ENCODE measurements at places on chromosomes 1 and 21.

DNA sequence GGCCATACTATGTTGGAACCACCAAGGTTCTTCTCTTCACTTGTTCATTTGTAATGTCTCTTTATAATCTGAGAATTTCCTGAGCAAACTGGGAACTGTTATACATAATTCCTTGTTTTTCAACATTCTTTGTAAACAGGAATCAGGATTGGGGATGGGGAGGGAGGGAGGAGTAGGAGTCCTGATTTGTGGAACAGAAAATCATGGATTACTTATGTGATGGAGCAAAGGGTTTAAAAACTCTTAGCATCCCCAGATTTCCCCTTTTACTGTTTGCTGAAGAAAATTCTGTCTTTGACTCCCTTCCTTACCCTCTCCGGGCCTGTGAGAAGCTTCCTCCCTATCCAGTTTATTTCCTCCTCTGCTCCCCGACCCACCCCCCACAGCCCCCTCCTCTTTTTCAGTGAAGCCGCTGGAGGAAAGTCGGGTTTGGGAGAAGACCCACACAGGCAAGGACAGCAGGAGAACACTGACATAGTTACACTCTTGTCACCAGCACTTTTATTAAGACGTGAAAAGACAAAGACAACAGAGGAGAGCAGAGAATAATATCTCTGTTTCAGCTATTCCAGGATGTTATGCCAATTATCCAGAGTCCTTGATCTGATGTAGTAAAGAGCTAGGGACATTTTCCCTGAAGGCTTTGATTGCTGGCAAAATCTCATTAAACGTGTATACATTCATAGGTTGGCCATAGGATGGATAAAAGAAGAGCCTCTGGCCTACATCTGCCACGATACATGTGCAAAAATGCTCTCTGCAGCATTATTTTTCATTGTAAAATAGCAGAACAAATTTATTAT, 4.6 kb upstream of the NBPF1 start:
- DNase-seq, result no peak

- no peak for DNase-seq
These were observed 4.2 kb upstream of the PRXL2B start for GRCh38 chr1:2582391-2582790.

DNA sequence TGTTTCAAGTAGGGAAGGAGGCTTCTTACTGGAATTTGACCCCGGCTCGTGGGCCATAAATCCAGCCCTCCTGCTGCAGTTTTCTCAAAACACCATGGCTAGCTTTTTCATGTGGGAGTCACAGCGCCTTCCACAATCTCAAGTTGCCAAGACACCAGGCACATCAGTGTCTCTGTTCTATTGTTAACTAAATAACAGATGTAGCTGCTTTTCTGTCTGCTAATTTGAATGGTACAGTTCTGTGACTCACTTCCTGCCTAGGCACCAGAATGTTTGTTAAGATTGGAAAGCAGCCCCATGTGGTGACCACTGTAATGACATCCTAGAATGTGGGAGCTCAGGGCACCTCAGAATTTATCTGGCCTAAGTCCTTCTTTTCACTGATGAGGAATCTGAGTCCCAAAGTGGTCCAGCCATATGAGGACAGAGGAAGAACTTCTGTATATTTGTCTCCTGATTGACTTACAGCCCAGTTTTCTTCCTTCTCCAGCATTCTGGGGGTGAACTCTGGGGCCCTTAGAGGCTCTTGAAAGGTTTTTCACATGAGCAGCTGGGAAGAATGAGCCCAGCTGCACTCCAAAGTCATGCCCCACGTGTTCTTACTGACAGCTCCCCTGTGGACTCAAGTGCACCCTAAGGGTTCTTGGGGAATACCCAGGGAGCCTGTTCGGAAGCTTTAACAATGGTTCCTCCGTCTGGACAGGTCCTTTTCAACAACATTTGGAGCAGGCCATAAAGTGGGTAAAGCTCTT, 27.5 kb downstream of the TRIM45 start:
- DNase-seq, result no peak

DNA sequence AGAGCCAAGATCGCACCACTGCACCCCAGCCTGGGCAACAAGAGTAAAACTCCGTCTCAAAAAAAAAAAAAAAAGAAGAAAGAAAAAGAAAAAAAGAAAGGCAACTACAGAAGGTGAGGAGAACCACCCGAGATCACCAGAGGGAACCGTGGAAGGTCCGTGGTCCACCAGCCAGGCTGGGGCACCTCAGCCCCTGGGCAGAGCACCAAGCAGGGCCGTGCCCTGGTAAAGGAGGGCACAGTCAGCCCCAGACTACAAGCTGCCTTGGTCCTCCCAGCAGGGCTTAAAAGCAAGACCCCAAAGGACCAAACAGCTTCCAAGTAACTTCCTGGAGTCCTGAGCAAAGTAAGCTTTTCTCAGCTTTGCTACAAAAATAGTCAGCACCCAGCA, 8.8 kb upstream of the SAMD11 start:
- DNase-seq, result no peak

GRCh38 chr21:45055861-45056260, 18.5 kb upstream of the ADARB1 start:
- DNase-seq, result no peak

- DNase-seq, result no peak
These were observed 5.1 kb downstream of the SDC3 start for GRCh38 chr1:30903343-30904034.

GRCh38 chr1:81414488-81415015, 386.2 kb upstream of the ADGRL2 start:
- DNase-seq, result no peak

GRCh38 chr1:26081267-26082019, 14.0 kb upstream of the TRIM63 start:
- no peak for DNase-seq

- no peak for DNase-seq
These were observed 475.0 kb downstream of the MATN1 start for GRCh38 chr1:30248373-30248772.

Measured in stimulated activated CD8-positive, alpha-beta memory T cell treated with anti-CD3 and anti-CD28 coated beads, Interleukin-7, amount 100 ng/mL, for 1 hour (primary cell).